A673 (cell line): ENCODE measurements at places on chromosomes 2 and 18. TPM values are rescaled to one million over a fixed set of nuclear protein-coding genes. Genes with fewer than 3 reads are reported as not detected.

The IRS1 gene
- total RNA-seq, result 27.9 and 29.3 TPM in 2 replicates

The AMER3 gene
- total RNA-seq, result not detected in 2 replicates

The C2orf81 gene
- total RNA-seq, result 1.6 and 1.9 TPM in 2 replicates

The NOL4 gene
- total RNA-seq, result 34.4 and 36.7 TPM in 2 replicates

The DES gene
- not detected in 2 replicates for total RNA-seq

The MARCO gene
- total RNA-seq, result not detected in 2 replicates

The ACVR1C gene
- total RNA-seq, result 0.13 TPM in 1 of 2 replicates, not detected in the other

The HOXD1 gene
- not detected in 2 replicates for total RNA-seq

The FEV gene
- 8.0 and 12.6 TPM in 2 replicates for total RNA-seq

The ANKRD62 gene
- total RNA-seq, result not detected in 2 replicates

The CXCR1 gene
- total RNA-seq, result not detected in 2 replicates

The ARHGAP15 gene
- total RNA-seq, result not detected in 2 replicates

The MBD2 gene
- 79.7 and 86.7 TPM in 2 replicates for total RNA-seq

The FAP gene
- total RNA-seq, result 0.88 and 2.3 TPM in 2 replicates

DNA sequence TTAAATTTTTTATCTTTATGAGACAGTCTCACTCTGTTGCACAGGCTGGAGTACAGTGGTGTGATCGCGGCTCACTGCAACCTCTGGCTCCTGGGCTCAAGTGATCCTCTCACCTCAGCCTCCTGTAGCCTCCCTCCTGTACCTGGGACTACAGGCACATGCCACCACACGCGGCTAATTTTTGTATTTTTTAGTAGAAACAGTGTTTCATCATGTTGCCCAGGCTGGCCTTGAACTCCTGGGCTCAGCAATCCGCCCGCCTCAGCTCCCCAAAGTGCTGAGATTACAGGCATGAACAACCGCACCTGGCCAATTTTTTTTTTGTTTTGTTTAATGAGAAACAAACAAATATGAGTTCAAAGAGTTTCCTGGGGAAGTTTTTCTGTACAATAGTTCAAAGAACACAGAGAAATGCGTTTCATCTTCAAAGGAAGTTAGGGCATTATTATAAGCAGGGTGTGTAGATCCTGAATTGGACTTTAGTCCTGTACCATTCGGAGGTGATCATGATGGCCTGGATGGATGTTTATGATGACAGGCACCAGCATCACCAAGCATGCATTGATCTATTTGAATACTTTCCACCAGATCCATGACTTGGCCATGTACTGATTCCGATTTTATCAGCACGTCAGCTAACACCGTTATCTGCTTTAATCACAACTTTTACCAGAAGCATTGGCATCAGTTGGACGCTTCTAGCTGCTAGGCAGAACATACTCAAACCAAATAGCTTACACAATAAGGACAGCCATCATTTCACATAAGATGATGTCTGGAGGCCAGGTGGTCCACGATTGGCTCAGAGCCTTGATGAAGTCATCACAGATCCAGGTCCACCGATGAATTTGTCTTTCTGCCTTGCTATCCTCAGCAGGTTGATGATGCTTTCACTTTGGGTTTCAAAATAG lies 28.9 kb downstream of the TCF23 start:
- DNase-seq, result no peak

DNA sequence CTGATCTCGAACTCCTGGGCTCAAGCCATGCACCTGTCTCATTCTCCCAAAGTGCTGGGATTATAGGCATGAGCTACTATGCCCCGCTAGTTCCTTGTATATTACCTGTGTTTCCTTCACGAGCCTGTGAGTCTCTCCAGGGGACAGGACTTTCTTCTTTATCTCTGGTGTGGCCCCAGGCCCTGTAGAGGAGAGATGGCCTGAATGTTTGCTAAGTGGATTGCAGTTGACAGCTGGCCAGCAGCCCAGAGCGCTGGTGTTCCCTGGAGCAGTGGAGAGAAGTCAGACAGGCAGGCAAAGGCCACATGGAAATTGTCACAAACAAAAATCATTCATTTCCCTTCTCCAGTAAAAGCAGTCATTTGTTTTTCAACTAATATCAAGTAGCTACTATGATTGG lies 17.9 kb downstream of the LPIN1 start:
- DNase-seq, result no peak

DNA sequence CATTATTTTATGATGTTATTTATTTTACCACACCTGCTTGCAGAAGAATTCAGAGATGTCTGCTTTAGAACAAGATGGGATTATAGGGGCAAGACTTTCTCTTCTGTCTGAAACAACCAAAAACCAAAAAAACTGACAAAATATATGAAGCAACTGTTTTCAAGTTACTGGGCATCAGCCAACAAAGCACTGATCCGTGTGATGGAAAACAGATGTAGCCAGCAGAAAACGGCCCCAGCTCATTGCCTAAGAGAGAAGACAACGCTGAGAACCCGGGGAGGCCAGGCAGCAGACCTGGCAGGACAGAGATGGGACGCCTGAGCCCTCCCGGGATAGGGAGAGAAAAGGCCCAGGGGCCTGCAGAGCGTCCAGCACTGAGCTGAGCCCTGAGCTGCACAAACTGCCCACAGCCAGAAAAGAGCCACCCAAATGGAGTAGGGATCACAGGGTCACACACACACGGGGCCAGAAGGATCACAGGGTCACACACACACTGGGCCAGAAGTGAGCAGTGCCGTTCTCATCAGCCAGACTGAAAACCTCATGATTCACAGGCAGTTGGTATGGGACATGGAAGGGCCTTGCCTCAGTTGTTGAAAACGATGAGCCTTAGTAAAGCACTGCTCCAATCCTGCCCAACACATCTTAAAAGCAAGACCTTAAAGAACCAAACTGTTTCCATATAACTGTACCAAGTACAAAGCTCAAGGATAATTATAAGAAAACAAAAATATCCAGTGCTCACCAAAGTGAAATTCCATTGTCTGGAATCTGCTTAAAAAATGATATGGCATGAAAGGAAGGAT lies 12.1 kb downstream of the PXDN start:
- DNase-seq, result peak; percentile 82

- no peak for DNase-seq
These were observed 3.9 kb upstream of the SRBD1 start for GRCh38 chr2:45614871-45615415.

- no peak for DNase-seq
These were observed 261.0 kb downstream of the TPGS2 start for GRCh38 chr18:36567800-36568199.

GRCh38 chr2:229084447-229084846 lies 186.6 kb downstream of the PID1 start:
- no peak for DNase-seq

- DNase-seq, result no peak
These were observed 200.6 kb downstream of the ZBTB7C start for GRCh38 chr18:48208432-48209140.

DNA sequence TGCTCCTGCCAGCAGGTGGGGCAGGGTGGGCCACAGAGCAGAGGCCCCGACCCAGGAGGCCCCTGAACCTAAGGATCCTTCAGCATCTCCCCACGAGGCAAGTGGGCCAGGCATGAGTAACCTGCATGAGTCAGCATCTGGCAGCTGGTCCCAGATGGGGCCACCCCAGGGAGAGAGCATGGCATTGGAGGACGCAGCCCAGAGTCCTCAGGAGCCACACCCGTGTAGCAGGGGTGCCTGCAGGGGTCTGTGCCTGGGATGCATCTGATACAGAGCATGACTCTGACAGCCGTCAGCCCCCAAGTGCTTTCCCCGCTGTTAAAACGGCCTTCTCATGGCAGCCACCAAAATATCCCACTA lies 185.6 kb upstream of the SALL3 start:
- DNase-seq, result no peak

DNA sequence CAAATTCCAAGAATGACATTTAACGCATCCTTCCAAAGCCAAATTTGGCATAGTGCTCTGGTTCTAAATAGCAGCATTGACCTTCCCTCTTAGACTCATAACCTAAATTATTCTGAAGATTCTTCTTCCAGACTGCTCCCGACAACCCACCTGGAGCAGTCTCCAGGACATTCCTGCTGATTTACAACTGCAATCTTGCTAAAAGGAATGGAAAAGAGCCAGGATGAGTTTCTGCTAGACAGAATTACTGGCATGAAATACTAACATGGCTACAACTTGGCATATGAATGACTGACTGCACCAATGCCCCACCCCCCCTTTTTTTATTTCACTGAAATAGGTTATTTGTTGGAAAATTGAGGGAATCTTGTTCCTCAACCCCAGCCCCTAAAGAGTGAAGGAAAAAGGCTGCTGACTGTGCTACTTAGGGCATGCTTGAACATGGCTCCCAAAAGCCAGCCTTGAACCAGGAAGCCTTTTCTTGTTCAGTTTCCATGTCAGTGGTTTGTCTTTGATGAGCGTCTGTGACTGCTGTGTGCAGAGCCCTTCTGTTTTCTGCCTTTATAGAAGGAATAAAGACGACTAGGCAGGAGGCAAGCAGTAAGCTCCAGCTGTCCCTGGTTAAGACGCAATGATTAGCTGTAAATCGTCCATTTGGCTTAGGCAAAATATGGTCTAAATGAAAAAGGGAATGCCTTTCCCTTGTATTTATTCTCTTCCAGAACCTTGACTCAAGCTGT lies 47.4 kb upstream of the ITGB6 start:
- no peak for DNase-seq

- DNase-seq, result no peak
These were observed 35.5 kb upstream of the ALMS1 start for GRCh38 chr2:73350035-73350691.

GRCh38 chr2:66445925-66446871 lies 11.3 kb downstream of the MEIS1 start:
- DNase-seq, result no peak

- DNase-seq, result no peak
These were observed 51.0 kb downstream of the SETBP1 start for GRCh38 chr18:44731530-44732237.

- no peak for DNase-seq
These were observed 280.6 kb downstream of the MYT1L start for GRCh38 chr2:2050446-2050845.

DNA sequence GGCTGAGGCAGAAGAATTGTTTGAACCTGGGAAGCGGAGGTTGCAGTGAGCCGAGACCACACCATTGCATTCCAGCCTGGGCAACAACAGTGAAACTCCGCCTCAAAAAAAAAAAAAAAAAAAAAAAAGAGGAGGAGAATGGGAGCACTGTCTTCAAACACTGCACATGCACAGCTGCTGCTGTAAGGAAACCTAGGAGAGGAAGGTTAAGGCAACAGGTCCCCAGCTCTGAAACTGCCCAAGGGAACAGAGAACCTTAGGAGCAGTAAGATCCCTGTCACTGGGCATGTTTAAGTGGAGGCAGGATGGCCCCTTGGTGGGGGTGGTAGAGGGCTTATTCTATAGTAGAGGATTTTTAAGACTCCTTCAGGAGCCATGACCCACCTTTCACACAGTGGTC lies 111.2 kb downstream of the CLIP4 start:
- DNase-seq, result no peak

DNA sequence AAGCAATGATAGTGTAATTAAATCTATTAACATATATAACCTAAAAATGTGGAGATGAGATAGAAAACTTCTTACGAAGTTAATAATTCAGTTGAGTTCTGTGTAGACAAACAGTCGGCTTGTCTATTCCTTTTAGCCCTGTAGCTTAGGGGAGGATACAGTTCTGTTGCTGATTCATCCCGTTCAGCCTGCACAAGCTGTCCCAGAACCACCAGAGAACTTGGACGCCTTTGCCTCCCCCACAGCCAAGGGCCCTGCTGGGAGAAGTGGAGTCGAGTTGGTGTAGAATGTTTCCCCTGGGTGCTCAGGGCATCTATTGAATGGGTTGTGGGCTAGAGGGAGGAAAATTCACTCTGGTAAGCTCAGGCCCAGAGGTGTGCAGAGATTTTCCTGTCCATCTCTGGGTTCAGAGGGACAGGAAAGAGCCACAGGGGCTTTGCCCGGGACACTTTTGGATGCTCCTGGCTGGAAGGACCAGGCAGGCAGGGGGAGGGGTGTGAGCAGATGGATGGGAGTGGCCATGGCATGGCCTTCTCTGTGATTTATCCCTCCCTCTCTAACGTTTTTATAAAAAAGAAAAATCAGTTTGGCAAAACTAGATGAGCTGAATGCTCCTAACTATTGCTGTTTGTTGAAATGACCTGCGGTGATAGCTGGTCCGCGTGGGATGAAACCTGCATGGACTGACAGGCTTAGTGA lies 42.8 kb upstream of the GALR1 start:
- no peak for DNase-seq

- no peak for DNase-seq
These were observed 51.2 kb downstream of the SLC14A2 start for GRCh38 chr18:45666520-45666919.

GRCh38 chr18:63788447-63789096 lies 13.4 kb downstream of the SERPINB7 start:
- peak; percentile 84 for DNase-seq

DNA sequence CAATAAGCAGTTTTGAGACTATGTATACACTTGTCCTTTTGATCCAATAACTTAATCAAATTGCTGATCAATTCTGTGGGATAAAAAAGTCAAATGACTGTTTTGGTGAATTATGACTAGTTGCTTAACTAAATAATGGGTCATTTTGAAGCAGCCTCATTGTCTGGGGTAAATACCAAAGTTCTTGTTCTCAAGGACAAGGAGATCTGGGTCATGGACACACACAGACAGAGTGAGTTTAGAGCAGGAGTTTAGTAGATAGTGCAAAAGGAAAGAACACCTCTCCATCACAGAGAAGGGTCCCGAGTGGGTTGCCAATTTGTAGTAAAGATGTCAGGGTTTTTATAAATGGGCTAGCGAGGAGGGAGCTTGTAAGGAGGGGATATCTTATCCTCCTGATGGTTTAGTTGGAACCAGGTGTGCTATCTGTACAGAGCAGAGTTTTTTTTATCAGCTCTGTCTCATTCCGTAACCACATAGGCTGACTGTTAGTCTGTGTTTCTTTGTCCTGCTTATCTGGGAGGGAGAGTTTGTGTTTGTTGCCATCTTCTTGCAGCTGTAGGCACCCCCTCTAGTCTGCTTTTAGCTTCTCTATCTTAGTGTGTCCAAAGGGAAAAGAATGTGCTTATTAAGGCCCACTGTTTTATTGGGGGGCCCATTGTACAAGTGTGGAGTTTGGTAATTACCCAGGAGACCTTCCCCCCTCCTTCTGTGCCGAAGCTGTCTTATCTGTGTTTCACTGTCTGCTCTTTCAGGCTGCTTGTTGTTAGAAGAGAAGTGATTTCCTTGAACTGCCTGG lies 48.7 kb upstream of the C1GALT1C1L start:
- no peak for DNase-seq

GRCh38 chr2:195543902-195544894 lies 112.8 kb upstream of the SLC39A10 start:
- no peak for DNase-seq

DNA sequence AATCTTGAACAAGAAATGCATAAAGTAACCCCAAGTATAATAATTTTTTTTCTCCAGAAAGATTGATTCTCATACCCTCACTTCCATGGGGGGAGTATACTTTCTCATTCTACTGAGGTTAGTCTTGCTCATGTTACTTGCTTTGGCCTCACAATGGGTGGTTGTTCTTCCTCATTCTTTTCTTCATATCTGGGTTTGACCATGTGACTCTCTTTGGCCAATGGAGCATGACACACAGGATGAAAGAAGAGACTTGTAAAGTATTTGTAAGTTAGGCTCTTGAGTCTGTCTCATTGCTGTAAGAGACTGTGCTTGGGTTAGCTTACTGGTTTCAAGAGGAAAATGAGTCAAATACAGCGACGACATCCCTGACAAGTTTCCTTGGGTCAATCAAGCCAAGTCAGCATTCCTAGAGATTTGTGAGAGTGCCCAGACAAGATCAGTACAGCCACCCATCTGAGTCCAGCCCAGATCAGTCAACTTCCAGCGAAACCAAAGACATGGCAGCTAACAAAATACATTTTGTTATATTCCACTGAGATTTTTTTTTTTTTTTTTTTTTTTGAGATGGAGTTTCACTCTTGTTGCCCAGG lies 970.2 kb downstream of the BCL11A start:
- DNase-seq, result no peak

GRCh38 chr2:163345795-163346573 lies 389.8 kb downstream of the FIGN start:
- DNase-seq, result peak; percentile 78

- no peak for DNase-seq
These were observed 1496.8 kb upstream of the CELF4 start for GRCh38 chr18:39062426-39062825.
